ENCODE measurements at places on chromosomes 1 and 21.

- DNase-seq, result no peak
Measured at GRCh38 chr1:202167708-202168415, 7.5 kb upstream of the PTPN7 start.

DNA sequence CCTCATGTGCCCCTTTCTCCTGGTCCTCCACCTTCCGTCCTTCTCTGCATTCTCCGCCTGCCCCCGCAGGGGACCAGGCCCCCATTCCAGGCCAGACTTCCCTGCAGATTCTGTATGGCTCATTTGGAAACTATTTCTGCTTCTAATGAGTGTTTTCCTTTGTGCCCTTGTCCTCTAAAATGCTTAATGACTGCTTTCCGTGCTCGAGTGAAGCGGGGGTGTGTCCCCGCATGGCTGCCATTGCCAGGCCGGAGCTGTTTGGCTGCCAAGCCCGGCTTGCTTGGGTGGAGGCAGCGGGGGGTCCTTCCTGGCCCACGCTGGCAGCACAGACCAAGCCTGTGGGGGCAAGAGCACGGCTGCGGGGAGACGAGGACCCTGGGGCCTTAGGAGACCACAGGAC, 299.3 kb upstream of the VAMP3 start:
- no peak for DNase-seq

DNA sequence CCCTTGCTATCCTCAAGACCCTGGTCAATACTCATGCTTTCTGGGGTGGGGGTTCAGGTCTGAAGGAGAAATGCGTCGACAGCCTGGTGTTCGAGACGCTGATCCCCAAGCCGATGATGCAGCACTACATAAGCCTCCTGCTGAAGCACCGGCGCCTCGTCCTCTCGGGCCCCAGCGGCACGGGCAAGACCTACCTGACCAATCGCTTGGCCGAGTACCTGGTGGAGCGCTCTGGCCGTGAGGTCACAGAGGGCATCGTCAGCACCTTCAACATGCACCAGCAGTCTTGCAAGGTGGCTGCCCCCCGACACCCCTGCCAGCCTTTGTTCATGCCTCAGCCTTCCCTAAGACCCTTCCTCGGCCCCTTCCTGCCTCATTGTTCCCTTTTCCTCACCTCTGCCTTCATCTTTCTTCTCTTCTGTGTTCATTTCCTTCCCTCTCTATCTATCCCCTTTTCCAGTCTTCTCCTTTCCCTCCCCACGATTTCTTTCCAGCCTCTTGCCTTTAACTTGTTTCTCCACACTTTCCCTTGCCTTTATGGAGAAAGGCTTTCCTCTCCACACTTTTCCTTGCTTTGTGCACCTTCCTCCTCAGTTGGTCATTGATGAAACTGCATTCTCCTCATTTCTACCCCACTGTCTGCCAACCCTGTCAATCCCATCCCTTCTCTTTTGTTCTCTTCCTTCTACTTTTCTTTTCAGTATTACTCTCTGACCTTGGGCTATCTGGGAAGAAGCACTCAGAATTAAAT, 18.3 kb upstream of the IPO9 start:
- DNase-seq, result no peak

DNA sequence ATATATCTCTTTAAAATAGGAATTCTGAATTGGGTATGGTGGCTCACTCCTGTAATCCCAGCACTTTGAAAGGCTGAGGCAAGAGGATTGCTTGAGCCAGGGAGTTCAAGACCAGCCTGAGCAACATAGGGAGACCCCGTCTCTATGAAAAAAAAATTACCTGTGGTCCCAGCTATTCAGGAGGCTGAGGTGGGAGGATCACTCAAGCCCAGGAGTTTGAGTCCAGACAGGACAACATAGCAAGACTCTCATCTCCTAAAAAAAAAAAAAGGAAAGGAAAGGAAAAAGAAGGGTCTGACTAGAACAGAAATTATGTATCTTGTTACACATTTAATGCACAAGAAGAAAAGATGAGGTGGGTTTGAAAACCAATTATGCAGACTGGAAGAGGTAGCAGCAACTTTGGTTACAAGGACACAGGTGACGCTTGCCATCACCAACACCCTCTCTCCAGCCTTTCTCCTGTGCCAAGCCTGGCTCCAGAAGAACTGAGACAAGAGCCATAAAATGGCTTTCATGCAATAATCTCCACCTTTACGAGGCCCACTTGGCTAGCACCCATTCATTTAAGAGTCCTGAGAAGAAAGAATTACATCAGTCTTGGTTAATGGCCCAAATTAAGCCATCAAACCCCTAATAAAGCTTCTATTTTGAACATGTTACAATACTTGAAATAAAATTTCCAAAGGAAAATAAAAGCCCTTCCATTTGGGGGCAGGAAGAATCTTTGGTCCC, 4.8 kb upstream of the SELENBP1 start:
- no peak for DNase-seq

DNA sequence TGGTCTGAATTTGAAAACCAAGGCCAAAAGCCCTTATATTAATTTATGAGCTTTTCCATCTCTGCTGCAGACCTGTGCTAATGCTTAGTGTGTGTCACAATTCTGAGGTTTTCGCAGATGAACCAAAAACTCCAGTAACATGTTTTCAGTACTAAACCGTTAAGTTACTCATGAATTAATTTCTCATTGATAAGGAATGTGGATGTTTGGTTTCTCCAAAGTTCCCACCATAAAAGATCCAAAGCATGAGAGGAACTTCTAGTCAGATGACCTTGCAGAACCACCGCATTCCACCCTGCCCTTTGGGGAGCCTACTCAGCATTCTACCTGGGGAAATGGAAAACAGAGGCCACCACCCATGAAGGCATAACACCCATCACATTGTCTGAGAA, 7.5 kb upstream of the LEPR start:
- DNase-seq, result no peak

GRCh38 chr1:102529446-102529845, 532.7 kb upstream of the OLFM3 start:
- DNase-seq, result no peak

- DNase-seq, result no peak
Measured at GRCh38 chr1:29209173-29209572, 21.6 kb downstream of the MECR start.

GRCh38 chr1:43930168-43930948, 3.2 kb upstream of the ARTN start:
- no peak for DNase-seq

- DNase-seq, result no peak
Measured at GRCh38 chr1:186375929-186376319, 286 bp downstream of the ODR4 start.

DNA sequence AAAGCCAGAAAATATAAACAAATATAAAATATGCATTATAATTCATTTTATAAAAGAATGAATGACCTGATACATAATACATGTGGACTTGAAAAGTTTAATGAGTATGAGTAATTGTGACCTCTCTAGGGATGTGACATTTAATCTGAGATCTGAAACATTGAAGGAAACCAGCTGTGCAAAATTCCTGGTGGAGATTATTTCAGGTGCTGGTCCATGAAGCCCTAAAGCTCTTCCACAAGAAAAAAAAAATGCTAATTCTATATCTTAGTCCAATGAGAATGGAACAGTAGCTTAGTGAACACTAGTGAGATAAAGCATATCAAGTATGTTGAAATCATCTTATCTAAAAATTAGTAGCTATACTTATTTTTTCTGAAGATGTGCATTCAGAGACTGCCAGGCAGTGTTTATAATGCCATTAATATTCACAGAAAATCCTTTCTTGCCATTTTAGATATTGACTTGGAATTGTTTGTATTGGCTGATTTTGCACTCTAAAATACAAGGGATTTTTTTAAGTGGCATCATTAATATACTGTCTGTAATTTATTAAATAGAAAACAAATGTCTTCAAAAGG, 1485.9 kb downstream of the PLA2G4A start:
- no peak for DNase-seq

DNA sequence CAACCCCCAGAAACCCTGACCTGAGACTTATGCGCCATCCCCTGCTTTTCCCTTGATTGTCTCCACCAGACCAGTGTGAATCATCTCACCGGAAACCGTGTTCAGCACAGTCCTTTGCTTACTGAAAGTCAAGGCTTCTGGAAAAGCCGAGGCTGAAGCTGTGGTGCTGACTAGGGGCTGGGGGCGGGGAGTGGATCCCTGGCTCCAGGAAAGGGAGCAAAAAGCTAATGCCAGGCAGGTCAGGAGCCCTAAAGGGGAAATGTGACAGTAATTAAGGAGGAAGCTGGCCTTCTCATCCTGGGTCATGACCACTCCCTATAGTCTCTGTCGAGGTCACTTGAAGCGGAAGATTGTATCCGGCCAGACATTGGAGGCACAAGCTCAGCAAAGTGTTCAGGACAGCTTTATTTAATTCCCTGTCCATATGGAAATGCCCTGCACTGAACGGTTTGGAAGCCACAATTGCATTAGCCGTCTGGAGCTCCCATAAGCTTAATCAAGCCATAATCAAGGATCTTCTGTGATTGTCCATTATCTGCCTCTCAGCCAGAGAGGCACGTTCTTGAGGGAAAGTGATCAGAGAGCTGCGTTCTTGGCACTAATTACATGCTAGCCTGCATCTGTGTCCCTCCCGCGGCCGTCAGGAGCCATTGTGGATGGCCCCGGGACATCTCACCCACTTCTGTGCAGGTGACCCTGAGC, 403.6 kb downstream of the RRAGC start:
- DNase-seq, result no peak

- DNase-seq, result no peak
Measured at GRCh38 chr21:46375560-46376230, 51.7 kb downstream of the PCNT start.

GRCh38 chr1:29459620-29459945, 223.3 kb downstream of the PTPRU start:
- DNase-seq, result no peak

DNA sequence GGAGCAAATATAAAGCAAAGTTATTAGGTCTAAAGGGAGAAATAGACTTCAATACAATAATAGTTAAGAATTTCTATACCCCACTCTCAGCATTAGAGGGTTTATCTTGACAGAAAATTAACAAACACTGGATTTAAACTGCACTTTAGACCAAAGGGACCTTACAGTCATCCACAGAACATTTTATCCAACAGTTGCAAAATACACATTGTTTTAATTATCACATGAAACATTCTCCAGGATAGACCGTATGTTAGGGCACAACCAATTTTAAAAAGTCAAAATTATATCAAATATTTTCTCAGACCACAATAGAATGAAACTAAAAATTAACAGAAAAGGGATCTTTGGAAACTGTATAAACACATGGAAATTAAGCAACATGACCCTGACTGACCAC, 384.5 kb upstream of the C1orf87 start:
- DNase-seq, result no peak

DNA sequence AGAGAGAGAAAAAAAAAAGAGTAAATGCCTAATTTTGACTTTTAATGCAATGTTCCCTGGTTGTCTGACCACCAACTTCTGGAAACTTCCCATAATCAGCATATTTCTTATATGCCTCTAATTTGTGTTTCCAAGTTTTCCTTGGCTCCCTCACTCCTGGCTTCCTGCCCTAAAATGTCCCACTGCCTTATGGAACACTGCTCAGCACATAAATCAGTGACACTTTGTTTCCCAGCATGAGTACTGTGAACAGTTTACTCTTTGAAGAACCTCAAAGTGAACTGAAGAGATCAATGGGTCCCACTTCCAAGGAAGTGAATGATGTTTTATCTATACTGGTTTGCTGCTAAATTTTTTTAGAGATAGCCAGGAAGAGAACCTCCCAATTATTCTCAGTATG, 271.3 kb upstream of the PRMT6 start:
- no peak for DNase-seq

DNA sequence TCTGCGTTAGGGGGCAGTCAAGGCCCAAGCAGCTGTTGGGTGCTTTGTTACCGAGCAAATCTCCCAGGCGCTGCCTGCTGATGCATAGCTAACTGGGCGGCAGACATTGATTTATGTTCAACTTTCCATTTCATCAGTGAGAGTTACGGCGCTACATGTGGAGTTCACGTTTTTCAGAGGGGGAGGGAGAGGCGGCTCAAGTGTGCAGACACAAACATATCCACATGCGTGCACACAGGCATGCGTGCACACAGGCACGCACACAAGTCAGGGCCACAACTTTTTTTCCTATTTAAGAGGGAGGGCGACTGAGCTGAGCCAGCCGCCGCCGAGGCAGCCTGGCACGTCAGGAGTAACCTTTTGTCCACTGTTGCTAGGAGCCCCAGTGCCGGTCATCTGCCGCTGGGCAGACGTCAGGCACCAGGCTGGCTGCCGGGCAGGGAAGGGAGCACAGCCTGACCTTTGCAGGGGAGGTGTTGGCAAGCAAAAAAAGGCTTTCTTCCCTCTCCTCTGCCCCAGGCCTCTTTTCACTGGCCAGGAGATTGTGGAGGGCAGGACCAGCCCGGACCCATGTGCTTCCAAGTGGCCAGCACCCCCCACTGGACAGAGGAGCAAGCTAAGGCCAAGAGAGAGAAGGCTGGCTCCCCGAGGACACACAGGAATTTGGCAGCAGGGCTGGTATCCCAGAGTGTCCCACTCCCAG, 73.3 kb downstream of the MRPL37 start:
- DNase-seq, result no peak

DNA sequence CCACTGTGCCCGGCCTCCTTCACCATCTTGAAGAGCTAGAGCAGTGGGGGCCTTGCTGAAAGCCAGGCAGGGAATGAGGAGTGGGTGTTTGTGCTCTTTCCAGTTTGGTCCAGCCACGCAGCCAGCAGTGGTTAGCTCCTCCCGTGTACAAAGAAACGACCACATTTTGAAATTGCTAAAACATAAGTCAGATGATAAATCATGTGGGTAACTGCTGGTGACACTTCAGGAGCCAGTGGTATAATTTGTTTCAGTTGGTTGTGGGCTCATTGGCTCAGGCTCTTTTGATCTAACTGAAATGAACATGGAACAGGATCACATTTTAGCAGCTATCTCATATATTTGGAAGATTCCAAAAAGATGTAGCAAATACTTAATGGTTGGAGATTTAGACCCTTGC, 87.6 kb downstream of the MTR start:
- DNase-seq, result no peak

DNA sequence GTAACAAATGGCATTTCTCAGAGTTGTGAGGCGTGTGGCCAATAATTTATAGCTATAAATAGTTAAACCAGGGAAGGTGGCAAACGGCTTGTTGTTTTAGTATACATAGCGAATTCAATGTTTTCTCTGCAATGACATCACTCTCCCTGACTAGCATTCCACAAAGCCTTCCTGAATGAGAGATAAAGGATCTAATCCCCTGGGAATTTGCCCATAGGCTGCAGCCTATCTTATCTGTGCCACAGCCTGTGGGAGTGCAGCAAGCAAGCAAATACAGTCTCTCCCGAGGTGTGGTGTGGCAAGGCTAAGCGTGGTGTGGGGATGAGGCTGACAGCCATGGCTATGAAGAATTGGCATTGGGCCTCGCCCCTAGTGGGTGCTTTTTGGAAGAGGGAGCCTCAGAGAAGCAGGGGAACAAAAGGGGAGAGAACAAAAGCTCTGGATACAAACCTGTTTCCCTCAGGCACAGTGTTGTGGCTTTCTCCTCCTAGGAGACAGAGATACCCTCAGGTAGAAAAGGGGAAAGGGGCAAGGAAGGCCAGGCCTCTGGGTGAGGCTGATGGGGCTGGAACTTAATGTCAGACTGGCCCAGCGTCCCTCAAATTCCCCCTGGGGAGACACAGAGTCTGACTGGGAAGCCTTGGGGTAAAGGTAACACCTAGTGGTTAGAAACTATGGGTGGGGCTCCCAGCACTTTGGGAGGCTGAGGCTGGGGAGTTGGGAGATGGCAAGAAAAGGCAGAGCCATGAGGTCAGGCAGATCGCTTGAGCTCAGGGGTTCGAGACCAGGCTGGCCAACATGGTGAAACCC, 8.9 kb downstream of the TAGLN2 start:
- DNase-seq, result no peak

- no peak for DNase-seq
Measured at GRCh38 chr1:29171089-29171488, 10.6 kb downstream of the SRSF4 start.

All from stimulated activated CD8-positive, alpha-beta memory T cell treated with anti-CD3 and anti-CD28 coated beads, Interleukin-2, amount 100 ng/mL, for 1 hour (primary cell).